ENCODE measurements at places on chromosomes 3 and 15. TPM values are rescaled to one million over a fixed set of nuclear protein-coding genes. Genes with fewer than 3 reads are reported as not detected.

The MUC20 gene
- total RNA-seq = 0.36 TPM

GRCh38 chr15:51924156-51925068 is 47.2 kb downstream of the LEO1 start:
- DNase-seq = no peak

DNA sequence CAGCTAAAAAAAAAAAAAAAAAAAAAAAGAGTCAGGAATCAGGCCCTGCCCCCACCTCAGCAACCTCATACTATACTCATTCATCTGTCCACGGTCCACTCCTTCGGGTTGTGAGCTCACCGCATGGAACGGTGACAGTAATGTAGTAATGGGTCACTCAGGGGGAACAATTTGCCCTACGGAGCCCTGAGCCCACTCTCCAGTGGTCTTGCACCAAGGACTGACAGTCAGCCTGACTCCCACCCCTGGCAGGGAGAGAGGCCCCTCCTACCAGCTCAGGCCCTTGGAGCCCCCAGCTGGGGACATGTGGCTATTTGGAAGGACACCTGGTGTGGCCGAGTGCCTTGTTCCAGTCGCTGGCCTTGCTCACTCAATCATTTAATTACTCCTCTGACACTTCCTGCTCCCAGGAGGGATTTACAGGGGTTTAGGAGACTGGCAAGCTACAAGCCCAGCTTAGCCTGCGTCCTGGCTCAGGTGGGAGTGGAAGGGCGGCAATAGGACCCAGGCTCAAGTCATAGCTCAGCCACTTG is 19.9 kb upstream of the CACNA2D2 start:
- no peak for DNase-seq

- no peak for DNase-seq
These were observed 15.7 kb upstream of the CFAP161 start for GRCh38 chr15:81118361-81118760.

Measured in osteoblast (primary cell).